Spinal cord (tissue), 10 donors: ENCODE measurements at places on chromosomes 12 and 14. TPM values are rescaled to one million over a fixed set of nuclear protein-coding genes. Genes with fewer than 3 reads are reported as not detected.

GRCh38 chr14:104732931-104733681, 9.1 kb downstream of the ADSS1 start:
- no peak for DNase-seq

GRCh38 chr14:60094306-60094897, 2.7 kb downstream of the PCNX4 start:
- DNase-seq: no peak

DNA sequence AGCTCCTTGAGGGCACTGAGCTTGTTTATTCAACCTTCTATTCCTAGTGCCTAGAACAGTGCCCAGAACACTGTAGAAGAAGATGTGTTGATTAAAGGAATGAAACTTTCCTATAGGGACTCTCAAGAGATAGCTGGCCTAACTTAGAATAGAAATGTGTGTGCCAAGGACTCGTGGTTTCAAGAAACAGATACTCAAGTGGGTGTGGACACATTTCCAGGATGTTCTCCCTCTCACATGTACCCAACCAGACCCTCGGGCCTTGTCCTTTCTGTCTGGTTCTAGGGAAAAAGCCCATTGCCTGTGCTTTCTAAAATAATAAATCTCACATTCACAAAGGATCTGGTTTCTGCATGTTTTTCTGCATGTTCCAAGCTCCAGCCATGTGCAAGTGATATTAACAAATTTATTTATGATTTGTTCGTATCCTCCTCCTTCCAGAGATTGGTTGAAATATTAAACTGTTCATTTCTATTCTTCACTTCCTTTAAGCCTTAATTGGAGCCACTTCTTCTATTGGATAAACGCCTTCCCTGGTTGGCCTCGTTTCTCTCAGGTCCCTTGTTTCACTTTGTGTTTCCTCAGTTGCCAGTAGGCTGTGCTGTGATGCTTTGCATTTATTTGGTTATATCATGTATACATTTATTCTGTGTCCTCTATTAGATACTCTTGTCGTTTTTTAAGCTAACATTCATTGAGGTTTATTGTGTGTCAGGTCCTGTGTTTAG, 89.8 kb downstream of the CRADD start:
- DNase-seq: peak; percentile 79

- DNase-seq: no peak
Measured at GRCh38 chr12:46224386-46224785, 44.5 kb downstream of the SLC38A1 start.

DNA sequence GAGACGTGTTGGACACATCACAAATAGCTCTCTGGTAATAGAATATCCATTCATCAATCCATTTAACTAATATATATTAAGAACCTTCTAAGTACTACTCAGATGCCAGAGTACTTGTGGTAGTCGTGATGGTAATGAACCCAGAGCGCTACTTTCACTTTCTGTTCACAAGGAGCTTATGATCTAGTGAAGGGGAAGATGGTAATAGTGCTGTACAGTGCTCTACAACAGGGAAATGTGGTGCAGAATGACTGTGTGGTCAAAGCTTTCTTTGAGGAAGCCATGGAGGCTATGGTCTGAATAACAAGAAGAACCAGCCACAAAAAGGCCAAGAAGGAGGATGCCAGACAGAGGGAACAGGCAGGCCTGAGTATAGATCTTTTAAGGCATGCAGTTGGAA, 212.0 kb downstream of the PTPRO start:
- DNase-seq: no peak

DNA sequence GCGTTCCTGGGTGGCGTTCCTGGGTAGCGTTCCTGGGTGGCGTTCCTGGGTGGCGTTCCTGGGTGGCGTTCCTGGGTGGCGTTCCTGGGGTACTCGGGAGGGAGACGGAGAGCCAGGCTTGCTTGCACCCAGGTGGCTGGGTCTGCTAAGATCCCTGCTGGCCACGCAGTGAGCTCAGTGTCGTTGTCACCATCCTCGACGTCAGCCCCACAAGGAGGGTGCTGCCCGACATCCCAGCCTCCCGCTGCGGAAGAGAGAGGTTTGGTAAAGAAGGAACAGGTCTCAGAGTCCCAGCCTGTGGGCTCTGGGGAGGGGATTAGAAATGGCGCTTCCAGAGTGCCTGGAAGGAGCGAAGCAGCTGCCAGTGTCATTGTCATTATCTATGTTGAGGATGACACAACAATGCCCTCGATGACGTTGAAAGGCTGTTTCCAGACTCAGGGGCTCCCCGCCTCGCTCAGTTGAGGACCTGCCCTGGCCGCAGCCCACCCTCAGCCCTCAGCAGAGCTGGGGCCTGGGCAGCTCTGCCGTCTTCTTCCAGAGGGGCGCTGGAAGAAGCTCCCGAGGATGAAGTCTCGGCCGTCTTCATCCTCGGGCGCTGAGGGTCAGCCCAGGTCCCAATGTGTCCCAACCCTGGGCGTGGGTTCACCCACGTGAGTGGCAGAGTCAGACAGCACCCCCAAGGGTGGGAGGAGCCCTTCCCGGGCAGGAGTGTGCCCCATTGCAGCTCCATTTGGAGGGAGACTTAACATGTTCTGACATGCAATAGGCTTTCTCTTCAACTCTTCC, 328.8 kb downstream of the ADGRD1 start:
- no peak for DNase-seq

KRT2 gene
- total RNA-seq: 0.30 TPM

P2RX7 gene
- 16.8 TPM for total RNA-seq

CCDC38 gene
- not detected for total RNA-seq

NAV3 gene
- total RNA-seq: 96.3 TPM

ULK1 gene
- 10.0 TPM for total RNA-seq

C12orf42 gene
- not detected for total RNA-seq
